MM.1S (cell line): ENCODE measurements at places on chromosomes 4 and X.

DNA sequence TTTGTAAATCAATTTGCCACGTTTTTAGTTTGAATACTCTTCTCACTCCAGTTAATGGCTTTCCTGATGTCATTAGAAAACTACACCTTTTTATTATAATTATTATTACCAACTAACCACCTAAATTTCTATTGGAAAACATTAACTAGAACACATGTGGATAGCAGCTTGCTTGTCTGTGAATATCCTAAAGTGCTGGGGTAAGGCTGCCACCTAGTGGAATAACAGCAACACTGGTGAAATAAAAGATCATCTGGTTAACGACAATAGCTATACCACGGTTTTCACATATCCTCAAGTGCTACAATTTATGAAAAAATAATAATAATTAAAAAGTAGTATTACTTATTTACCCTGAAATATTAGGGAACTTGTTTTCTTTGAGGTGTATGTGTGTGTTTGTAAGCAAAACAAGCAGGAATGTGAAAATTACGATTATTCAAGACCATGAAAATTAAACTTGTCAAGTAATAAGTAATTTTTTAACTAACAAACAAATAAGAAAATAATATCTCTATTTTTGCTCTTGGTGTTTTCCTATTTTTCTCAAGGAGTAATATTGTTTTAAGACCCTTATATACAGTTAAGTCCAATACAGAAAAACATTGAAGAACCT, 130.1 kb upstream of the TECRL start:
- DNase-seq, result peak; percentile 71

- DNase-seq, result no peak
Observed at GRCh38 chrX:101219864-101220346, 319 bp downstream of the DRP2 start.

DNA sequence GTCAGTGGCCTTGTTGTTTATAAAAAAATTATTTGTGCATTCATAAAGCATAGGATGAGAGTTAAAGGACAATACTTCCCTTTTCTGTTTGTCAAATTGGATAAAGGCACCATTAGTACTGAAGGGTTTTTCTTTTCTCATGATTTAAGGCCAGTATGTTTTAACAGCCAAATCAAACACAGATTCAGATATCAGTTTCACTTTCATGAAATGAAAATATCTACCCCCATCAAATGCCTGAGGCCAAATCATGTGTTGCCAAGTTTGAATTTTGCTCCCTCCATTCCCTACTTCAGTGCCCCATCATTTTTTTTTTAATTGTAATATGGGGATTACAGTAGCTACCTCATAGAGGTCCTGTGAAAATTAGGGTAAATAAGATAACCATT, 745.9 kb downstream of the RPA4 start:
- no peak for DNase-seq

DNA sequence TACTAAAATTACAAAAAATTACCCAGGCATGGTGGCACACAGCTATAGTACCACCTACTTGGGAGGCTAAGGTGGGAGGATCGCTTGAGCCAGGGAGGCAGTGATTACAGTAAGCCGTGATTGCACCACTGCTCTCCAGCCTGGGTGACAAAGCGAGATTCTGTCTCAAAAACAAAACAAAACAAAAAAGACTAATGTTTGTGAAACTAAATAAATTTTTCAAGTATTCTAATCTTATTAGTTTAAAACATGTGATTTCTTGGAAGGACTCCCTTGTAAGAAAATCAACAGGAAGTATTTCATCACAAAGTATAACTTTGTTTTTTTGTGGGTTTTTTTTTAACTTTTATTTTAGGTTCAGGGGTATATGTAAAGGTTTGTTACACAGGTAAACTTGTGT, 89.6 kb downstream of the EGF start:
- no peak for DNase-seq

- no peak for DNase-seq
Observed at GRCh38 chrX:48969471-48969870, 2.2 kb downstream of the KCND1 start.

DNA sequence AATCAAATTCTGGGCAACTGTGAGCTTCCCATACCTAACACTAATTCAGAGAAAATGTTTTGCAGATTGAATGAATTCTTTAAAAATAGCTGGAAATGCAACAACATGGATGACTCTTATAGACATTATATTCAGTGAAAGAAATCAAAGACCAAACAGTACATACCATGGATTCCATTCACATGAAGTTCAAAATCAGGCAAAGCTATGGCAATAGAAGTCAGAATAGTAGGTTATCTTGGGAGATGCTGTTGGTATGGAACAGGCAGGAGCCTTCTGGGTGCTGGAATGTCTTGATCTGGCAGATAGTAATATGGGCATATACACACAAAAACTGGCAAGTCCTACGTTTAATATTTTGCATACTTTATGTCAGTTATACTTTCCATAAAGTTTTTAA, 25.5 kb upstream of the CBLL2 start:
- DNase-seq, result no peak

- DNase-seq, result no peak
Observed at GRCh38 chrX:129549124-129549523, 9.1 kb downstream of the OCRL start.

DNA sequence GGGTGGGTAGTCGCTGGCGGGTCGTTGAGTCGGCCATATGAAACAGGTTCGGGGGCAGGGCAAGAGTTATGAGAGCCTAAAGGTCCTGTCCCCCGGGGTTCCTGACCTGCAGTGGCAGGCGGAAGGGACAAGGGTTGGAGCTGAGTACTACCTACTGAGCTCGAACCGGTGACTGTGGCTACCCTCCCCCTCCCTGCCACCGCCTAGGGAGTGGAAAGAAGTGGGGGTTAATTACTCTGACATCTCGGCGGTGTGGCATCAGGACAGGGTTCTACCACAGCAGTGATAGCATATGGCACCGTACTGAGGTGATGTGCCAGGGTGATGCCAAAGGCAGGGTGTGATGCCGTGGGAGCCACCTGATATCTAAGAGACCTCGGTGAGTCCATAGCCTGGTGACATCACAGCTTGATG, 307 bp downstream of the ATG4A start:
- DNase-seq, result peak; percentile 23

GRCh38 chr4:177376024-177376423, 66.2 kb downstream of the AGA start:
- DNase-seq, result no peak

GRCh38 chrX:40262157-40263013, 164.6 kb upstream of the BCOR start:
- no peak for DNase-seq

- DNase-seq, result no peak
Observed at GRCh38 chrX:102765809-102766208, 45.3 kb downstream of the GPRASP3 start.

- no peak for DNase-seq
Observed at GRCh38 chr4:138200236-138200590, 41.9 kb downstream of the SLC7A11 start.

DNA sequence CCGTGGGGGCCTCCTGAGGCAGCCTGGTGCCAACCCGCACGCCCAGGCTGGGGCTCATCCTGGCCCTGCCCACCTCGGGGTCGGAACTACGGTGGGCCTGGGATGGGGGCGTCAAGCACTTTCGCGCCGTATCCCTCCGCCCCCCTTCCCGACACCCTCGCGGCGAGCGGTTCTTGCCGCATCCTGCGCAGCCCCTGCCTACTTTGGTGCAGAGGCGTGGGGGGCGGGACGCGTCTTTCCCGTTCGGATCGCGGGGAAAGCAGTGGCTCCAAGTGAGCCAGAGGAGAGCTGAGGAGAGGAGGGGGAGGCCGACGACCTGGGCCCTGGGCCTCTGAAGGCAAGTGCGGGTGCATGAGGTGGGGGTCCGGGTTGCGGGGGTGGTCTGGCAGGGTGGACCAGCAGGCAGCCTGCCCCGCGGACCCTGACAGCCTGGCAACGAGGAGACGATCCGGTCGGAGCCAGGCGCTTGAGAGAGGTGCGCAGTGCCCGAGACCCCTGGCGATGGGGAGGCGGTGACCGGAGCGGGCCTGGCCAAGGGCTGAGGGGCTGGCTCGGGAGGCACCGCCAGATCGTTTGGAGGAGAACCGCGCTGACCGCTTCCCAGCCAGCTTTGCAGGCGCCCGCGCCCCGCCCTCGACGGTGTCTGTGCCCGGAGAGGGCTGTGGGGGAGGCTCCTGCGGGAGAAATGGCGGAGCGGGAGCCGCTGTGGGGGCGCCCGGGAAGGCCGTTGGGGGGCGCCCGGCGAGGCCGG, at the start of gene GPRASP2:
GPRASP2 (plus strand) TSS at position 233 of the 751 bp plus-strand sequence. CDS start 2,422 bp downstream, outside the sequence.
- no peak for DNase-seq

DNA sequence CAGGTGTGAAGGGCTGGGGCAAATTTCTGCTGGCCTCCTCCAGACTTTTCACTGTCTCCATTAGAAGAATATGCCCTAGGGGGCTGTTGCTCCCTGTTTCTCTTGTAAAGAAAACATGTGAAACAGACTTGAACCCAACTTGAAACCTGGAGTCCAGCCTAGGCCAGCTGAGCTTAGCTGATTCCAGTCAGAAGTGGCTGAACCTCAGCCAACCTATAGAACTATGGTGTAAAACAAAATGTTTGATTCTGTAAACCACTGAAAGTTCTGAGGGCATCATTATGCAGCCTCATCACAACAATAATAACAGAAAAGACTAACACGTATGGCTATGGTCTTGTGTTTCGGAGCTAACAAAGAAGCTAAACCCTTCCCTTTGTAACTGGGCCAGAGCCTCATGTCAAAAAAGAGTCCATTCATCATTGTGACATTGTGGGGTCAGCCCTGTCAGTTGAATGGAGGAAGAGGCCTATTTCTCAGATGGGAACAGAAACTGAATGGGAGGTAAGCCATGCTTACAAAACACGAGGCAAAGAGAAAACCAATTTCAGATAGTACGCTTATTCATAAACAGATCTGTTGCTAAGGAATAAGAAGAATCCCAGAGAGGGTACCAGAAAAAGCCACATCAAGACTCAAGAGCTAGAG, 34.1 kb downstream of the SETD7 start:
- no peak for DNase-seq

DNA sequence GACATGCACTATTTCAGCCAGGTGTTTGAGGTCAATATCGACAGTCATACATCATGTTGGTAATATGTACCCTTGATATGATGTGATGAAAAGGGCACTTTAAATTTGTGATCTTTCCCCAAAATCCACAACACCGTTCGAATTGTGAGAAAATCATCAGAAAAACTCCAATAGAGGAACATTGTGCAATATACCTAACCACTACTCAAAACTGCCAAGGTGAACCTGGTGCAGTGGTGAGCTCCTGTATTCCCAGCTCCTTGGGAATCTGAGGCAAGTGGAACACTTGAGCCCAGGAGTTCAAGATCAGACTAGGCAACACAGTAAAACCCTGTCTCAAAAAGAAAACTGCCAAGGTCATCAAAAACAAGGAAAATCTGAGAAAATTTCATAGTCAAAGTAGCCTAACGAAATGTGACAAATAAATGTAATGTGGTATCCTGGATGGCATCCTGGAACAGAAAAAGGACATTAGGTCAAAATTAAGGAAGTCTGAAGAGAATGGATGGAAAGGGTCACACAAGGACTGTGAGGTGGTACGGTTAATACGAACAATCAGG, 55.6 kb upstream of the LSM6 start:
- DNase-seq, result no peak

- no peak for DNase-seq
Observed at GRCh38 chr4:184978211-184978610, 40.1 kb upstream of the HELT start.

- DNase-seq, result no peak
Observed at GRCh38 chr4:171117457-171117856, 695.7 kb upstream of the GALNTL6 start.

DNA sequence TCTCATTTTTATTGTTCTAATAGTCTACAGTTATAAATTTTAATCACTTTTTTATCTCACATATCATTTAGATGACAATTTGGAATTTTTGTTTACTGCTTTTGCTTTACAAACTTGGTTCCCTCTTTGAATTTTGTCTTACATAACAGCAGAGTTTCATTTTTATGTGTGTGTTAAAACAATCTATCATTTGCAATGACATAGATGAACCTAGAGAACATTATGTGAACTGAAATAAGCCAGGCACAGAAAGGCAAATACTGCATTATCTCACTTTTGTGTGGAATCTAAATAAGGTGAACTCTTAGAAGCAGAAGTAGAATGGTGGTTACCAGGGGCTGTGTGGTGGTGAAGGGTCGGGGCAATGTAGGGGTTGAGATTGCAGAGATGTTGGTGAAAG, 170.7 kb downstream of the GASK1B start:
- DNase-seq, result no peak

DNA sequence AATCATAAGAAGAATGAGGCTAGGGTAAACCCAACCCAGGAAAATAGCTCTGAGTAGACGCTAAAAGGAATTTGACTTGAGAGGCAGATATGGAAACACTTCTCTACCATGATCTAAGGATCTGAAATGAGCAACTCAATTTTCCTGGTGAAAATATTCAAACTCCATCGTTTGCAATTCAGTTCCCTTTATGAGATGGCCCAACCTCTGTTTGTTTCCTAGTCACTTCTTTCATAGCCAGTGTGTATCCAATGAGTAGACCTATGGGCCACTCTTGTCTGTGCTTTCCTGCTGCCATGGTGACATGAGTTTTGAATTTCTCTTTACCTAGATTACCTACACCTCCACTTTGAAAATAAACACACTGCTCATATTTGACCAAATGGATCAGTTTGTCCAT, 176.2 kb upstream of the GPRIN3 start:
- no peak for DNase-seq

DNA sequence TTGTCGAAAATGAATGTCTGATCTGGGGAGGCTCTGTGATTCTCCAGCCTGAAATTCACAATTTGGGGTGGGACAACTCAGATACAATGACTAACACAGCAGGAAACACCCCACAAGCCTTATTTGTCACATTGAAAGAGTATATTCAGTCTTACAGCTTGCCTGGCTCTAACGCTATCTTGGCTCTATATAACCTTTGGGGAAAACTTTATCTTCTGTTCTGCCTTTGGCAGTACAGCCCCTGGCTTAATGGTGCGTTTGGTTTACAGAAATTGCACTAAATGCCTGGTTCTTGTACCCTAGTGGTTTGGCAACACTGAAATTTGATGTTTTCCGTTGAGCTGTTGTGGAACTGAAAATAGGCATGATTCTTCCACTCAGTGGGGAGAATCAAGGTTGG, 178.1 kb upstream of the VEGFC start:
- no peak for DNase-seq

DNA sequence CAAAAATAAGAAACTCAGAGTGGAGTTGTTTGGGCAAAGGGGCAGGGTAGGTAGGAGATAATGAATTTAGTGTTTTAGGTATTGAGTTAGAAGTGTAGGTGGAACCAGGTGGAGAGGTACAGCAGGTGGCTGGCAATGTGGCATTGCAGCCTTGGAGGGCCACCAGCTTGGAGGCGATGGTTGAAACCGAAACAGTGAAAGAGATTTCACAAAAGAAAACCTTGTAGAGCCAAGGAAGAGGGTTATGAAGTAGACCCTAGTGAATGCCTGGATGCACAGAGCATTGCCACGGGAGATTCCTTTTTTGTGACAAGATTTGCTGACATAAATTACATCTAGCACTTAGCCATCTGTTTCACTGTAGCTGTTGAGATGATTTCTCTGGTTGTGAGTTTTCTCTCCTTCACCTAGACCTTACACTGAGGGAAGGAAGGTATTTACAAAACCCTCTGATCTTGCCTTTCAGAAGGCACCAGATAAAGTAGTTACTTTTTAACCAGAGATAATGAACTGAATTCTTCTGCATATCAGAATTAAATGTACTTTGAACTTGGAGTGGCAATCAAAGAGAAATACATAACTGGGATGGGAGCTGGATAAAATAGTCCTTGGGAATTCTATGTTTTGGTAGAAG, 104.1 kb upstream of the CASK start:
- peak; percentile 85 for DNase-seq
